ENCODE measurements at places on chromosomes 12 and 14. TPM values are rescaled to one million over a fixed set of nuclear protein-coding genes. Genes with fewer than 3 reads are reported as not detected.

GRCh38 chr12:95214466-95214865 lies 2.8 kb downstream of the FGD6 start:
- DNase-seq = no peak

DNA sequence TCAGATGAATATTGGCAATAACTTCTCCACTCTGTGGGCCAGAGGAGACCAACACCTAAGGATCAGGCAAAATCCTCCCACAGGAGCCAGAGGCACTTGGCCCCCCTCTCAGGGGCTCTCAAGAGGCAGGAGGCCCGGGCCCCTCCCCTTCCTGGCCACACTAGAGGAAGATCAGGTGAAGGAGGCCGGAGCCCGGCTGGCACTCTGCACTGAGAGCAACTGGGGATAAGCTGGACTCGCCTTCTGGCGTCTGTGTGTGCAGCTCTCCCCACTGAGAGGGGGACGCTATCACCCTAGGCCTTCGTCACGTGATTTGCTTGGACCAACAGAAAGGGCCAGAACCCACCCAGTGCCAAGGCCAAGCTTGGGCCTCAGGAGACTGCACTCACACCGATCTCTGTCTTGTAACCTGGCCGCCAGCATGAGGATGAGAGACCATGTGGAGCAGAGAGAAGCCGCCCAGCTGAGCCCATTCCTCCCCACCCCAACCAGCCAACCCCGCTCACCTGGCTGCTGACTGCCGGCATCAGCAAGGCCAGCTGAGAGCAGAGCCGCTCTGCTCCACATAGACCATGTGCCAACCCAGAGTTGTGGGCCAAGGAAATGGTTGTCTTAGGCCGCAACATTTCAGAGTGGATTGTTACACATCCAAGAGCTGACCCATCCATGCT lies 64.0 kb downstream of the NOC4L start:
- DNase-seq = no peak

DNA sequence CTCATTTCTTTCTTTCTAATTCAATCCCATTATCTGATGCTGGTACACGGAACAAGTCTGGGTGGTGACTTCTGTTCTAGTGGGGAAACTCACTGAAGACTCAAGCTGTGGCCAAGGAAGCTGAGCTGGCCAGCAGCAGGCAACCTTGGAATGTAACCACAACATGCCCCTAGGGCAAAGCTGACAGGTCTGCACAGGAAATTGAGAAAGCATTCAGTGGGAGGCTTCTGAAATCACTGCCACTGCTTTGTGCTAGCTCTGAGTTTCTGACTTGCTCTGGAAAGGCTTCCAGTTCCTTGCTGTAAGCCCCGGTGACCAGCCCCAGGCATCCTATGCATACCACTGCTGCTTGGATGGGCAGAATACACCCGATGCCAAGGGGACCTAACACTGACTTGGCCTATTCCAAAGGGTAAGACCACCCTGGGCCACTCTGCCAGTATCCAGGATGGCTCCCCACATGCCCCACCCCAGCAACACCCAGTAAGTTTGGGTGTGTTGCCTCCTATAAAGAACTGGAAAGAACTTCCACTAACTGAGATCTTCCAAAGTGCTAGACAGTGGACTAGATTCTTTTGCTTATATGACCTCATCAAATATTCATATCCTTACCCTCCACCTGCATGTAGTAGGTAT lies 84.5 kb upstream of the CDKN3 start:
- no peak for DNase-seq

DNA sequence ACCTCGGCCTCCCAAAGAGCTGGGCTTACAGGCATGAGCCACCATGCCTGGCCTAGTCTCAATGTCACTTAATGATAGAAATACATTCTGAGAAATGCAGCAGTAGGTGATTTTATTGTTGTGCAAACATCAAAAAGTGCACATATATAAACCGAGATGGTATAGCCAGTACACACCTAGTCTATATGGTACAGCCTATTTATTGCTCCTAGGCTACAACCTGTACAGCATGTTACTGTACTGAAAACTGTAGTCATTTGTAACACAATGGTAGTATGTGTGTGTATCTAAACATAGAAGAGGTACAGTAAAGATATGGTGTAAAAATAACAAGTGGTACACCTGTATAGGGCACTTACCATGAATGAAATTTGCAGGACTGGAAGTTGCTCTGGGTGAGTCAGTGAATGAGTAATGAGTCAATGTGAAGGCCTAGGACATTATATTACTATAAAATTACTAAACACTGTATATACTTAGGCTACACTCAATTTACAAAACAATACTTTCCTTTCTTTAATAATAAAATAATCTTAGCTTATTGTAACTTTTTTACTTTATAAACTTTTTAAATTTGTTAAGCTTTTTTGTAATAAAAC lies 166.7 kb upstream of the SYT1 start:
- no peak for DNase-seq

- no peak for DNase-seq
Measured at GRCh38 chr14:69887740-69888657, 8.8 kb downstream of the SMOC1 start.

DNA sequence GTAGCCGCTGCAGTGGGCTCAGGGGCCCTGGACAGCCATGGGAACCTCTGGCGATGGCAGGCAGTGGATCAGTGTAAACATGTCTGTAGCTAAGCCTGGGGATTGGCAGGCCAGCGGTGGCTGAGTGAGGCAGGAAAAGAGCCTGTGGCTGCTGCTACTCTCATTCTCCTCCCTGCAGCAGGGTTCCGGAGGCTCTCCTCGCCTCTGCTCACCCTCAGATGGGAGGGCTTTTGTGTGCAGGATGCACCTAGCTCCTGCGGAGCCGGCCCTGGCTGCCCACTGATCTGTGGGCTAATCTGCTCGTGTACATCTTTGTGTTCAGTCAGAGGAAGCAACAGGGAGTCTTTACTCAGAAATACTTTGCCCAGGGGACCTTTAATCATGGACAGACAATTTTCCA lies 59.5 kb downstream of the GALNT8 start:
- no peak for DNase-seq

- no peak for DNase-seq
Measured at GRCh38 chr12:125860672-125861288, 795.5 kb downstream of the AACS start.

GRCh38 chr12:53255996-53256395 lies 12.1 kb upstream of the ESPL1 start:
- DNase-seq = no peak

- DNase-seq = peak; percentile 84
Measured at GRCh38 chr12:67441736-67442346, 172.7 kb downstream of the CAND1 start.

GRCh38 chr12:124848621-124849380 lies 14.9 kb downstream of the SCARB1 start:
- DNase-seq = no peak

DNA sequence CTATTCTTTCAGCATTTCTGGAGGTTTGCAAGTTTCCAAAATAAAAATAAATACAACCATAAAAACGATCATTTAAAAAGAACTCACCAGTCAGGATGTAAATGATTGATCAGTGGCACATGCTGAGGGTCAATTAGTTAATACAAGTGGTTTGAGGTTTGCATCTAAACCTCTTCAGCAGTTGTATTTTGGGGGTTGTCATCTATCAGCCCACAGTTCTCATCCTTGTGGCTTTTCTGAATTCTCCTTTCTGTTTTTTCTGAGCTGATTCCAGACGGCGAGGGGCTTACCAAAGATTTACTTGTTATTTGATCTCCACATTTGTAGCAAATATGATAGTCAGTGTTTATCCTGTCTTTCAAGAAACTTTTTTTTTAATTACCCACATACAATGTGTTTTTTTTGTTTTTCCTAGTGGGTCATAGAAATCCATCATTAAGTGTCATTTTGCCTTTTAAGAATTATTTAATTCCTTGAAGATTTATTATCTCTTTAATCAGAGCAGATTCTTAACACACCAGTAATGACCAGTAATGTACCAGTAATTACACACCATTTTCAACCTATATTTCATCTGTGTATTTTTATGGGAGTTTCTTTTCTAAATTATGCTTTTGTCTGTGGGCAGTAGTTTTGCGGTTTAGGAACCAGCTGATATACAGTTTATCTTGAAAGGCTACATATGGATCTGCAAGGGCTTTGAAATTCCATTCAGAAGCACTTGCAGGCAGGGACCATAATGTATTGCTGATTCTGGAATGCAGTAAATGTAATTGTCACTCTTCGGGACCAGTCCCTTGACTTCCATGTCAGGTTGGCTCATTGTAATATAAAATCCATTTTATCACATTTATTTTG lies 56.3 kb upstream of the DAAM1 start:
- no peak for DNase-seq

GRCh38 chr14:30223385-30223785 lies 295.7 kb upstream of the PRKD1 start:
- peak; percentile 44 for DNase-seq

RAD51AP1 gene
- not detected for total RNA-seq

KIF5A gene
- 5.1 TPM for total RNA-seq

SOAT2 gene
- total RNA-seq = not detected

AQP6 gene
- total RNA-seq = not detected

TCL1A gene
- total RNA-seq = 2.6 TPM

DRAM1 gene
- total RNA-seq = 25.4 TPM

ALG10B gene
- 13.5 TPM for total RNA-seq

RNASE3 gene
- total RNA-seq = not detected

KRT73 gene
- not detected for total RNA-seq

RERGL gene
- total RNA-seq = 33.9 TPM

TSPAN8 gene
- 2.6 TPM for total RNA-seq

TEX22 gene
- not detected for total RNA-seq

KLHL33 gene
- total RNA-seq = 1.3 TPM

SERPINA10 gene
- not detected for total RNA-seq

LRP1 gene
- total RNA-seq = 274 TPM

BCL7A gene
- 0.88 TPM for total RNA-seq

KLRC3 gene
- 1.8 TPM for total RNA-seq

RPL10L gene
- total RNA-seq = not detected

OR6C2 gene
- total RNA-seq = not detected
